ENCODE measurements at places on chromosomes 16 and 17.

DNA sequence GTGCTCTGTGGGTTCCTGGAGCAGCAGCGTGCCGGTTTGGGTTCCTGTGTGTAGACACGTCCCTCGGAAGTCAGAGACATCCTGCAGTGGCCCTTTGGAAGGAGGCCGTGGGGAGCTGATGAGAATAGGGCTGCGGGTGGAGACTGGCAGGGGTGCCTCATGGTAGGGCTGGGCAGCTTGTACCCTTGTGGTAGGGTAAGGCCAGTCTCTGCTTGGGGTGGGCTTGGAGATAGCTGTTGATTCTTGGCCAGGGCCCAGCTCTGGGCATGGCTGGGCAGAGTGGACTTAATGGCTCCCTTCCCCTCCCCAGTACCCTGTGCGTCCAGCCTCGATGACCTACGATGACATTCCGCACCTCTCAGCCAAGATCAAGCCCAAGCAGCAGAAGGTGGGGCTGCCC is 10.6 kb downstream of the POLR3E start:
- no peak for DNase-seq

GRCh38 chr16:50992350-50993032 is 158.6 kb downstream of the SALL1 start:
- DNase-seq, result no peak

GRCh38 chr17:45377401-45377800 is 55.3 kb downstream of the ARHGAP27 start:
- DNase-seq, result no peak

GRCh38 chr17:71337938-71338337 is 782.9 kb upstream of the SOX9 start:
- no peak for DNase-seq

DNA sequence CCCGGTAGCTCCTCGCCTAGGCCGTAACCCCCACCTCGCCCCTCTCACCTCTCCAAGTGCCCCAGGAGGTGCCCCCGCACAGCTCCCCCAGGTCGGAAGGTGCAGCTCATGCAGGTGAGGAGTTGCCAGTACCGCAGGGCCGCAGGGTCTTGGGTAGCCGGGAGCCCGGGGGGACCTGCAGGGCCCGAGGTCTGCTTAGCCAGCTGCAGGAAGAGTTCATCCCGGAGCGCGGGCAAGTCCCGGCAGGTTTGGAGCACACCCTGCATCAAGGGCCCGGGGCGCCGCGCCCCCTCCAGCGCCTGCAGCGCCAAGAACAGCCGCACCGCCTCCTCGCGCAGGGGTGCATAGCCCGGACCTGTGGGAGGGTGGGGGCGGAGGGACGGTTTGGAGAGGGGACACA is 4.8 kb downstream of the PLEKHH3 start:
- DNase-seq, result no peak

DNA sequence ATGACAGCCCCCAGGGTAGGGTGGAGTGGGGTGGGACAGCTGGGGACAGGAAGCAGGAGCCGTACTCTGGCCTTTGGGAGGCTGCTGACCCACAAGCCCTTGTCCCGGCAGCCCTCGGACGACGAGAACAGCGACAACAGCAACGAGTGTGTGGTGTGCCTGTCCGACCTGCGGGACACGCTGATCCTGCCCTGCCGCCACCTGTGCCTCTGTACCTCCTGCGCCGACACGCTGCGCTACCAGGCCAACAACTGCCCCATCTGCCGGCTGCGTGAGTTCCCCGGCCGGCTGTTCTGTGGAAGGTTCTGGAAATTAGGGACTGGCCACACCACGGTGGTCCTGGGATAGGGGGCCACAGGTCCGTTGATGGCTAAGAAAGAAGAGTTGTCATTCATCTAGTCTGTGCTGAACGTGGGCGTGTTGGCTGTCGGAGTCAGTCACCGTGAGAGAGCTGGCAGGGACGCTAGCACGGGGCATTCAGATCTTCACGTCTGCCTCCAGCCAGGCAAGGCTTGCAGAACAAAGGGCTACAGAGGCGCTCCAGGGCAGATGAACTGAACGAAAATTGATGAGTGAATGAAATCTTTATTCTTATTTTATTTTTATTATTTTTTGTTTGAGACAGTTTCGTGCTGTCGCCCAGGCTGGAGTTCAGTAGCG is 19.8 kb upstream of the NUDT16L1 start:
- no peak for DNase-seq

- DNase-seq, result no peak
Observed at GRCh38 chr16:84143784-84144199, 1.2 kb downstream of the HSDL1 start.

DNA sequence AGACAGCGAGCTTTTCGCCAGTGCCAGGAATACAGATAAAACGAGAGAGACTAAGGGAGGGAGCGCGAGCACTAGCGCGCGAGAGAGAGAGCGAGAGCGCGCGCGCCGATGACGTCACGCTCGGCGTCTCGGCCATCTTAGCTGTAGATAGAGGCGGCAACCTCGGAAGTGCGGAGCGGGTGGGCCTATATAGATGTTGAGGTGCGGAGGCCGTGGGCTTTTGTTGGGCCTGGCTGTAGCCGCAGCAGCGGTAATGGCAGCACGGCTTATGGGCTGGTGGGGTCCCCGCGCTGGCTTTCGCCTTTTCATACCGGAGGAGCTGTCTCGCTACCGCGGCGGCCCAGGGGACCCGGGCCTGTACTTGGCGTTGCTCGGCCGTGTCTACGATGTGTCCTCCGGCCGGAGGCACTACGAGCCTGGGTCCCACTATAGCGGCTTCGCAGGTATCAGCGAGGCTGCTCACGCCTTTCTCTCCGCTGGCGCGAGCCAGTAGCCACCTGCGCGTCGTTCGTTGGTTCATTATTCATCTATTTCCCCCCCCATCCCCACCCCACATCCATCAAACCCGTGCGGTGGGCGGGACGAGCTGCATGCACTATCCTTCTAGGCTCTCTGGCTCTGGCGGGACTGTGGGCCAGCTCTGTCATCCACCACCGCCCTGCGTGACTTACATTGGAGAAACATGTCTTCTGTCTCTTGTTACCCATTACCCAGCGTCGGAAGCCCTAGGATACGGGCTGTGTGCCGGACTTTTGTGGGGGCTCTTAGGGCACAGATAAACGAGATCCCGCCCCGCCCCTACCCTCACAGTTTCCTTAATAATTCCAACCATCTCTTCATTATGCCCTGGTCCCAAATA is 795 bp downstream of the CYB5D2 start:
- DNase-seq, result peak; percentile 92

DNA sequence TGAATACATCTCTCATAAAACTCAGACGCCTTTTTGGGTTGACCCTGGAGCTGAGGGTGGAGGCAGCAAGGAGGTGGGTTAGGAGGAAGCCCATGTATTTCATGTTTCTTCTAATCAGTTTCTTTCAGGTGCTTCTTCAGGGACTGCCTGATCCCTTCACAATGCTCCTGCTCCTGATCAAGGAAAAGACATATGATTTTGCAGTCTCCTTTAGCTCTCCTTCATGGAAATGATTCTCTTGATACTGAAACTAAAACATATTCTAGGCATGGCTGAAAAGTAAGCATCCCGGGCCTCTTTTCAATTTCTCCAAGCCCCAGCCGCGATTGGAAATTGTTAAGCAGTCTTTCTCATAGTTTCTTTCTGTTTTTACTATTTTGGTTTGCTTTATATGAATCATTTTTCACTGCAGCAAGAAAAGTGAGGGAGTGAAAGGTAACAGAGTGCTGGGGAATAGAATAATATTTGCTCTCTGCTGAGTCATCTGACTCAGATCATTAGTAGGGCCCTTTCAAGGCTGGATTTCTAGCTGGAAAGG is 730.7 kb downstream of the CDH11 start:
- DNase-seq, result no peak

DNA sequence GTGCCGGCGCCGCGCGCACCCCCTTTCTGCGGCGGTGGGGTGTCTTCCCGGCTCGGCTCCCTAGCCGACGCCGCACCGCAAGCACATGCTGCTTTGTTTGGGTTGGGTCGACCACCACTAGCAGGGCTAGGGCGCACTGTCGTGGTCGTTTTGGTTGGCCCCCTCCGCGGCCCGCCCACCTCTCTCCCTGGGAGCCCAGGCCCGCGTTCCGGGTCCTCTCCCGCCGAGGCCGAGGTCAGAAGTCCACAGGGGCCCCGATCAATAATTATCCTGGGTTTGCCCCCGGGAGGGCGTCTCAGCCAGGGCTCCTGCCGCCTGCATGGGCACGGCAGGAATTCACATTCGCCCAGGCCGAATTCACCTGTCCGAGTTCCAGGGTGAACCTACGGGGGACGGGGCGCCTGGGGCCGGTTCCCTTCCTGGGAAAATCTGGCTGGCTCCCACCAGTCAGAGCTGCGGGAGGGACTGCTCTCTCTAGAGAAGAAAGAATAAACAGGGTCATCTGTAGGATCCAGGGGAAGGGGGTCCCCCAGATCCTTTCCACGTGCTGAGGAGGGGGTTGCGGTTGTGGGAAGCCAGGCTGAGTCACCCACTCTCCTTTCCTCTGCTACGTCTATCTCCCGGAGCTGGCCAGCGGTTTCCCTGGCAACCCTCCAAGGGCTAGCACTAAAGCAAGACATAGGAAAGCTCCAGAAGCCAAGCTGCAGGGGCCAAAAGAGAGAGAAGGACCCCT is 584 bp upstream of the STAT5B start:
- no peak for DNase-seq

DNA sequence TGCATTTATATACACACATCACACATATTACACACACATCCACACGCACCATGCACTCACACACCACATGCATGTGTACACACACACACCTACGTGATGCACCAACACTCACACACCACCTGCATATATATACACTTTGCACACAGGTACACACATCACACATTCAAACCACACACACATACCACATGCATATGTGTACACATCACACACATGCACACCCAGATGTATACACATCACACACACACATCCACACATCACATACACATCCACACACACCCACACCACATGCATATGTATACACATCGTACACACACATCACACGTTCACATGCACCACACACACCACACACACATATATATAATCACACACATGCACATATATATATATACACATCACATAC is 281.8 kb downstream of the IRF8 start:
- DNase-seq, result no peak

DNA sequence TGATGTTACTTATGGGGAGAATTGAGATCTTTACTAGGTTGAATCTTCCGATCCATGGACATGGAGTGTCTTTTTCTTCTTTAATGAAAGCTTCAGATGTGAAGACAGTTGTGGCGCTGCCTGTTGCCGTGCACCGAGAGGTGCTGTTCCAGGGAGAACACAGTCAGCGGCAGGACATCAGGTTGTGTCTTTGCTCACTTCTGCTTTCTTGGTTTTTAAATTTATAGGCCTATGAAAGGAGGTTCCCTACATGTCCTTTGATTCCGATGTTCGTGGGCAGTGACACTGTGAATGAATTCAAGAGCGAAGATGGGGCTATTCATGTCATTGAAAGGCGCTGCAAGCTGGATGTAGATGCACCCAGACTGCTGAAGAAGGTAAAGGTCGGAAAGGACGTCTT is 49.8 kb downstream of the SEC14L1 start:
- DNase-seq, result no peak

All from cerebellar cortex (tissue), 1 donor.